ENCODE measurements at places on chromosomes 7 and 10.

DNA sequence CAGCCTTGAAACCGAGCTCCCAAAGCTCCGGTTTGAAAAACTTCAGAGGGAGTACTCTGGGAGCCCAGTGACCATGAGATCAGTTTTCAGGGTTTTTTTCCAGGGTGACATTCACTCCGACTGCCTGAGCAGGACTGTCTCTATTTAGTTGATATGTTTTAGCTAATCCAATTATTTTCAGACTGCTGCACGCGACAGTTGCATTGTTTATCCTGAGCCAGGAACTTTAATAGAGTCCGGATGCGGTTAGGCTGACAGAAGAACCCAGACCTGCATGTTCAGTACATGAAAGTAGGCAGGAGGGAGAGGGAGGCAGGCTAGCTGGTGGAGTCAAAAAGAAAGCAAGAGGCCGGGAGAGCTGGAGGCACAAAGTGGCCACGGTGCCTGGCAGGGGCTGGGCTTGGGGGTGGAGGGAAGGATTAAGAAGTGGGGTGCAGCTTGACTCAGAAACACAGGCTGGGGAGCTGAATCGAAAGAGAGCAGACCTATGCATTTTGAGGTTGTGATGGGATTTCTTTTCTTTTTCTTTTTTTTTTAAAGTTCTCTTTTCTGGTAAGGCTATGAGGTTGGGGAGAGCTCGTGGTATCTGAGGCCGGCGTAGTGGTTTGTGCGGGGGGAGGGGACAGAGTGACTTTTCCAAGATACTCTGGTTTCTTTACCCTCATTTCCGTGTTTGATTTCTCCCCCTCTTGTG is 5.7 kb downstream of the GATA3 start:
- no peak for DNase-seq

- DNase-seq, result no peak
These were observed 42.7 kb upstream of the CHST3 start for GRCh38 chr10:71921324-71922027.

- no peak for DNase-seq
These were observed 413.9 kb downstream of the LRMDA start for GRCh38 chr10:75845176-75845947.

GRCh38 chr7:131061818-131062217 is 265.9 kb upstream of the MKLN1 start:
- DNase-seq, result no peak

GRCh38 chr7:106840342-106840741 is 24.7 kb upstream of the PIK3CG start:
- DNase-seq, result no peak

DNA sequence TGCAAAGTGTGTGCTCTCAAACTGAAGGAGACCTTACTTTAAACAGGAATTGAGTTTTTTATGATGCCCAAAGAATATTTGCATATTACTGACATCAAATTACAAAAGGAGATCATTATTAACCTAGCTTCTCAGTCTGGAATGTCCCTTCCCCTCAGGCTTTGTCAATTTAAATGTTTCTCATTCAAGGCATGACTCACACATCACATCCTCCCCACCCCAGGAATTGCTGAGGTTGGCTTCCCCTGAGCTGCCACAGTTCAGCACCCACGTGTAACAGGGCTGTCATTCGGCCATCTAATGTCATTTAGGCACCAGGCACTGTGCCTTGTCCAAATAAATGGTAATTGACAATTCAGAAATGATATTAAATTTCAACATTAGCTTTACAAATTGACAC is 305.9 kb upstream of the MGMT start:
- no peak for DNase-seq

GRCh38 chr7:26583094-26583648 is 281.2 kb downstream of the SKAP2 start:
- no peak for DNase-seq

GRCh38 chr7:21422751-21423150 is 5.1 kb upstream of the SP4 start:
- no peak for DNase-seq

- DNase-seq, result peak; percentile 72
These were observed 1053.9 kb downstream of the CNTNAP2 start for GRCh38 chr7:147170341-147171012.

GRCh38 chr10:95831076-95831475 is 75.1 kb downstream of the ENTPD1 start:
- DNase-seq, result no peak

DNA sequence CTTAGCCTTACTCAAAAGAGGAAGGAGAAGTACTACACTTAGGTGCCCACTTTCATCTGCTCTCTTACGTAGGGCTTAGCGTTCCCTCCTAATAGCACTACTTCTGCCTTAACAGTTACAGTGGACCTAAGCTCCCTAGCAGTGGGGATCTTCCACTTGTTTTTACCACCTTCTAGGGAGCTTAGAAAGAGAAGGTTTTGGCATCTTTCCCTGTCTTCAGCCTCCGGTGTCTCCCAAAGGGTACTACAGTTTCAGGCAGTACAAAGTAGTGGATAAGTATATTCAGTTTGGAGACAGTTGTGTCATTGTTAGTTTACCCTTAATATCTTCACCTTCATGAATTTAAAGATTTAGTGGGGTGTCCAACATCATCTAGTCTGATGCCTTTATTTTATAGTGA is 14.6 kb downstream of the CHRM2 start:
- DNase-seq, result no peak

DNA sequence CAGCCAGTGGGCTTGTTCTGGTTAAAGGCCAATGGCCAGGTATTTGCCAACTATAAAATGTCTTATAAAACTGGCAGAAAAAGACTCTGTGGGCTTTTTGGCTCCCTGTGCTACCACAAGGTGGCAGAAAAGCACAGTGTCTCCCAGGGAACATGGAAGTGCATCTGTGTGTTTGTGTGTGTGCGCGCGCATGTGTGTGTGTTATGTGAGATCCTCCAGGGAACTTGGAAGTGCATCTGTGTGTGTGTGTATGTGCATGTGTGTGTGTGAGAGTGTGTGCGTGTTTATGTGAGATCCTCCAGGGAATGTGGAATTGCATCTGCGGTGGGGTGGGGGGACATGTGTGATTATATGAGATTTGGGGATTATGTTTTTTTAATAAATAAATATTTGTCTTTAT is 30.2 kb upstream of the ABI1 start:
- no peak for DNase-seq
